M059J (cell line): ENCODE measurements at places on chromosomes 2 and 18.

DNA sequence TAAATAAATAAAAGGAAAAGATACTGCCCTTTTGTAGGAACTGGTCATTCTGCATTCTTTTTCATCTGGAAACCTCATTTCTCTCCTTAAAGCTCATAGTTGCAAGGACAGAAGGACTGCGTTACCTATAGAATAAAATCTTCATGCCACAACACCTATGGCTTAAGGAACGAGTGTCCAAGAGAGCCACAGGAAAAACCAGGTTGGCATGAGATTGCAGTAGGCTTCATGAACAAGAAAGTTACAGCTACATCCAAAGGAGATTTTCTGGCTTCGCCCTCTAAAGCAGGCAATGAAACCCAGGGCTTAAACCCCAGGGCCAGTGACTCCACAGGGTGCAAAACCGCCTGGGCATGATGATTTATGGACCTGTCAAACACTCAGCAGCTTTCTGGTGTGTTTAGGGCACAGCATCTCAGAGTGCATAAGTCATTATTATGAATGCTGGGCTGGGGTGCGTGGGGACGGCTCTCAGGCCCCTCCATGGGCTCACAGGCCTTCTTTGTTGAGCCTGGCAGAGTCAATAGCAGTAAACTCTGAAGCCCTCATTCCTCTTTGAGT lies 30.7 kb upstream of the PIEZO2 start:
- DNase-seq = peak; percentile 56

DNA sequence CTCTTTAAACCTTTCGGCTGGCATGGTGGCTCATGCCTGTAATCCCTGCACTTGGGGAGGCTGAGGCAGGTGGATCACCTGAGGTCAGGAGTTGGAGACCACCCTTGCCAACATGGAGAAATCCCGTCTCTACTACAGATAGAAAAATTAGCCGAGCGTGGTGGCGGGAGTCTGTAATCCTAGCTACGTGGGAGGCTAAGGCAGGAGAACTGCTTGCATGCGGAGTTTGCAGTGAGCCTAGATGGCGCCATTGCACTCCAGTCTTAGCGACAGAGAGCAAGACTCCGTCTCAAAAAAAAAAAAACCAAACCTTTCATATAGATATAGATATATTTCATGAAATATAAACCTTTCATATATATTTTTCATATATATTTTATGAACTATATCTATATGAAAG lies 864.7 kb downstream of the TRIB2 start:
- no peak for DNase-seq

DNA sequence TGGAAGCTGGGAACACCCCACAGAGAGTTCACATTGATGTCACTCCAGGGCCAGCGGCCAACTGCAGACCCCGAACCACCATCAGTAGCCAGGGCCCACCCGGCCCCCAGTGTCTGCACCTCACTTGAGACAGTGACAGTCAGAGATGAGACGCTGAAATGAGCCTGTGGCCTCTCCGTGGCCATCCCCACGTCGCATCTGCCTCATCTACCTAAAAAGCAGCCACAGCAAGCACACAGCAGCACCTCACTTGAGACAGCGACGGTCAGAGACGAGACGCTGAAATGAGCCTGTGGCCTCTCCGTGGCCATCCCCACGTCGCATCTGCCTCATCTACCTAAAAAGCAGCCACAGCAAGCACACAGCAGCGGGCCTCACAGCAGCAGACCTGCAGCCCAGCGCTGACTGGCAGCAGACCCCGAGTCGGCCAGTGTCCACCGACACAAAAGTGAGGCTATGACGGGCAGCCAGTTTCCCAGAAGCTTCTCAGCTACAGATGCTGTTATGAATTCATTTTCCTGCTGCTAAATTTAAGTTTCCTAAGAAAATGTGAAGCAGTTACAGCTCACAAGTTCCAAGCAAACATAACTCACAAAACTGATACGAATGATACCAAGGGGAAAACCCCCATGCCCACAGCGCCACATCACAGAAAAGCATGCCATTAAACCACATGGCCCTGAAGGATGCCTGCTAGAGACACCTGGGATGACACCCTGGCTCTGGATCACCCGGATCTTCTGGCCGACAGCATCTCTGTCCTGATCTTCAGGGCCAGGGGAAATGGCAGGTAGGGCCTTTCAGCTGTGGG lies 27.7 kb downstream of the SNORC start:
- DNase-seq = no peak

DNA sequence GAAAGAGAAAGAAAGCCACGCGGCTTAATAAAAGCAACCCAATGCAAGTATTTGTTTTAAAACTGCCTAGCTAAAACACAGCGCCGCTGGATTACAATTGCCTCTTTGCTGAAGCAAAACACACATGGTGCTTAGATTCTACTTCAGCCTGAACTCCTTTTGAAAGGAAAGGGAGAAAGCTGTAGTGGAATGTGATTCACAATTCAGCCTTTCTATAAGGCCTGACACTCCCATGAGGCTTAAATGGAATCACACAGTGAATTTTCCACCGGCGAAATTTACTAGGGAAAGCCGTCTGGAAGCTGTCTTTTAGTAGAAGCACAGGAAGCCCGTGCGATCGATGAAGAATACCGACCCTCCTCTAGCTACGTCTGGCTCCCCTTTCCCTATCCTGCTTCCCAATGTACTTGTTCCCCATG lies 348.0 kb downstream of the DLGAP1 start:
- DNase-seq = no peak

GRCh38 chr2:127199223-127199622 lies 20.9 kb downstream of the CYP27C1 start:
- DNase-seq = no peak

DNA sequence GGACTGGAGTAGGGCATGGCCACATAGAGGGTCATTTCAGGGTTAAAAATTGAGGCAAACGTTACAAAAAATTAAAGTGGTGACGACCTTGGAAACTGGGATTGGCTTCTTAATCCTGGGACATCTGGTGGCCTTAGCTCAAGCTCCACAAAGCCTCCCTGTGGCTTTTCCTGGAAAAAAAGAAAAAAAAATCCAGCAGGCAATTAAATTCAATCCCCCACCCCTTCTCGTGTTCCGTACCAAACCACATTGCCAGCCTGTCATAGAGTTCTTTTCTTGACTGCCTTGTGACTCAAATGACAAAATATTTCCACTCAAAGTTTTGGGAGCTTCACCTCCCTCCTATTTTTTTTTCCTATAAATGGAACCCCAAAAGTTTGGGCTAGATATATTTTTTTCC lies 195.6 kb downstream of the HRH4 start:
- DNase-seq = peak; percentile 65

DNA sequence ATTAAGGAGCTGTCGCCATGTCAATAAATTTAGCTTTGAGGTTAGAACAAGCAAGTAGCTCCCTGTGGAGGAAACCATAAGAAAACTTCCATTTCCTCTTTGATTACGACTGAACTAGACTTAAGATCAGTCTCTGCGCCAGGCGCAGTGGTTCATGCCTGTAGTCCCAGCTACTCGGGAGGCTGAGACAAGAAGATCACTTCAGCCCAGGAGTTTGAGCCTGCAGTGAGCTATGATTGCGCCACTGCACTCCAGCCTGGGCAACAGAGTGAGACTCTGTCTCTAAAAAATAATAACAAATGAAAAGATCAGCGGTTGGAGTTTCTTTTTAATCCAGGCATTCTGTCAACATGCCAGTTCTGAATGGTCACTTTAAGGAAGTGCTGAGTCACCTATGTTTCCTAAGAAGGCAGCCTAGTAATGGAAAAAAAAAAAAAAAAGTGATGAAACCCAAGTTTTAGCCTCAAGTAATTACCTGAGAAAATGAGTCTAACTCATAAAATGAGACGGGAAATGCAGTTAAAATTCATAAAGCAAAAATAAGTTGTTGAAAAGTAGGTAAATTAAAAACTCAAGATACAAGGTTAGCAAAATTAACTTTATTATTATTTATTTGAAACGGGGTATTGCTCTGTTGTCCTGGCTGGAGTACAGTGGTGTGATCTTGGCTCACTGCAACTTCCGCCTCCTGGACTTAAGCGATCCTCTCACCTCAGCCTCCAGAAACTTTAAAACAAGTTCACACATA lies 10.2 kb downstream of the C18orf32 start:
- peak; percentile 91 for DNase-seq

DNA sequence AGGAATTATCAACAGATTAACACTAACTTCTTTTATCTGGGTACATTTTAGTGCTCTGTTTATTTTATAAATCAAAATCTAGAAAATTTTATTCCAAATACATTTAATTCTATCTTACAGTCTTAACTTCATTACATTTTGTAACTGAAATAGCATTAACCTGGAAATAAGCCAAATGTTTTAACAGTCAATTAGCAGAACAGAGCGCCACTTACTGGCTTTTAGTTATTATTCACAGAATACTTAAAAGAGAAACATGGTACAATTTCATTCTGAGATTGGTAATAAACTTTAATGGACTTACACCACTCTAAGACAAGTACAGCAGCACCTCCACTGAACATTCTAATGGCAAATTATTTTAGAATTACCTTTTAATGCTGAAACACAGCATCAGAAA lies 38.6 kb downstream of the SS18 start:
- DNase-seq = no peak

DNA sequence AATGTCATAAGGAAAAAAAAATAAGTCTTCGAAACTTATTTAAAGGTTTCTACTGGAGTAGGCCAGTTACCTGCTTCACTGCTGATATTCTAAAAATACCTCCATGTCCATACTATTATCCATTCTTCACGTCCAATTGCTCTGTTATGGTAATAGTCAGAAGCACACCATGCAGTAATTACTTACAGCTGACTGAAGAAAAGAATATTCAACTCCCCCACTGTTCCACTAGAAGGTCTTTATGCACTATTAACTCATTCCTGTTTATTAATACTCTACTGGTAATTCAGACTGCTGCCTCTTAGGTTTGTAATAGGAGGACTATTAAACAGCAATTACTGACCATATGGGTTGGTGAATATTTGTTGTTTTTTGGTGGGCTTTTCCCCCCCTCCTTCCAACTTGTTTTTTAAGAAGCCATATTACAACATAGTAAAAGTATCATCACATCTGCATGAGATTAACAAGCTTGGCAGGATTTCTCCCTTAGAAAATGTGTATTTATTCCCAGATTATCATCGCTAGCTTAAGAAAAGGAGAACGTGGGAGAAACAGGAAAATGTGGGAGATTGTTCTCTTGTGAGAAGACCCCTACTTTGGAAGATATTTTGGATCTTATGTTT lies 806.4 kb upstream of the FANCL start:
- DNase-seq = no peak

DNA sequence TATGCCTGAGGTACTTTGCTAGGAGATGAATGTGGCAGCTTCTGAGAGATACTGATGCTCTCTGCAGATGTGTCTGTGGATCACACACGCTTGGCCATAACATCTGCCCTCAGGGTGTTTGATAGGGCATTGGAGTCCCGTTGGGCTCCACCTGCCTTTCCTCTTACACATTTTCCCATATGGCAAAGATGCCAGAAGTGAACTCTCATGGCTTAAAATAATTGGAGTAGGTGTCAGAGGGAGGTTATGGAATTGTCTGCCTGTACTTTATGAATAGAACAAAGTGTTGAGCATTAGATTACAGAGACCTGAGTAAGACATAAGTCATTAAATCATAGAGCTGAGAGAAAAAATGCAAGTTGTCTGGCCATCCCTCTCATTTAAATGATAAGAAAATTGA lies 75.3 kb upstream of the PNPT1 start:
- DNase-seq = no peak

- DNase-seq = peak; percentile 90
These were observed 19.4 kb downstream of the COL4A3 start for GRCh38 chr2:227183657-227184367.

- DNase-seq = peak; percentile 88
These were observed 5.7 kb downstream of the PTMA start for GRCh38 chr2:231713730-231714638.

DNA sequence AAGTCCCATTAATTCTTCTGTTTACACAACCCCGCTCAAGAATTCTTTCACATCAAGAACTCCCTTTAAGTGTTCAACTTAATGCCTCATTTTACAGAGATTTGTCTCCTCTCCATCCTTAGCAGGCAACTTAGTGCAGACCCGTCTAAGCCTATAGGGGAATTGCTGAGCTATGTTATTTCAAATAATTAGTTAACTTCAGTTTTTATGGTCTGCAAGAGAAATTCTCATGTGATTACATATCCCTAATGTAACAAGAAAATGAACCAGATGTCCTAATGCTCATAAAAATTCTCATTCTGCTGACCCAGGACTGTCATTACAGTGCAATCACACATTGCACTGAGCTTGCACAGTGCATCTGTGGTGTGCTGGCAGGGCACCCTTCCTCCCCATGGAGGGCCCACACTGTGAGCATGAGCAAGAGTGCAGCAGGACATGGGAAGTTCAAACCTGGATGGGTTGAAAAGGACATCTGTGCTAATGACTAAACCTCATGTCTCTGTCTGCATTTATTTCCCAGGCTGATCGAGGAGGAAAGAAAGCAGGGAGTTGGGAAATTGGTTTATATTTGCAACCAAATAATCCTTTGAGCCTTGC lies 97.1 kb downstream of the COL5A2 start:
- no peak for DNase-seq

- no peak for DNase-seq
These were observed 81.0 kb upstream of the STK39 start for GRCh38 chr2:168328421-168328820.

GRCh38 chr18:58565021-58565420 lies 63.9 kb downstream of the ALPK2 start:
- no peak for DNase-seq

DNA sequence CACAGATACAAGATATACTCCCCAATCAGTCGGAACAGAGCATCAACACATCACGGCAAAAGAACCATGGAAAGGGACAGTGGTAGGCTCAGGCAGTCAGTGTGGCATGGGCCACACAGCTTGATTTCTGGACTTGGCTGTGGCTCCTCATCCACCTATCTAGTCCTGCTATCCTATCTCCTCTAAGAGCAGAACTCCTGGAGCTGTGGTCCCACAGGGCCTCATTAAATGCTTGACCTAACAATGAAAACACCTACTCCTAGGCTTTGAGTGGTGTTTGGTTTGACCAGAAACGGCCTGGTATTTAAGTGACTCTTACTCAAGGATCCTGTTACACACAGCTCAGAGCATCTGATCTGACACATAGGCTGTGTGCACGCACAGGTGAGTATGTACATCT lies 33.6 kb upstream of the SMAD2 start:
- DNase-seq = no peak

DNA sequence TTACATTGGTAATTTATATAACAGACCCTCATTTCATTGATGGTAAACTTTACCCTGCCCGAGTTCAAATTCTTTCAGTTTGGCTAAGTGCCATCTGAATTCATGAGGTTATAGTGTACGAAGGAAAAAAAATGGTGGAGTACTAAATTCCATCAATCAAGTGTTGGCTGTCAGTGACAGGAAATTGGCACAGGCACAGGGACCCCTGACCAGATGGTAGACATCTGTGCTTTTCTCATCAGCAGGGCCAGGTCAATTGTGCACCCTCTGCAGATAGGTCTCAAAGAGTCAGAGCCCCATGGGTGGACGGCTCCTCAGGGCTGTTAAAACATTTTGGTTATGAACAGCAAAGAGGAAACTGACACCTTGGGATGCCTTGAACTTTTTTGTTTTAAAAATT lies 439.2 kb downstream of the SETBP1 start:
- no peak for DNase-seq

- DNase-seq = no peak
These were observed 942.6 kb downstream of the SUCLG1 start for GRCh38 chr2:83516503-83516902.

GRCh38 chr2:25098056-25098455 lies 56.2 kb downstream of the EFR3B start:
- DNase-seq = no peak

GRCh38 chr2:147888680-147889079 lies 43.9 kb downstream of the ACVR2A start:
- DNase-seq = no peak

- DNase-seq = no peak
These were observed 540.9 kb downstream of the RNF144A start for GRCh38 chr2:7458066-7458465.

GRCh38 chr2:5036256-5036655 lies 655.9 kb upstream of the SOX11 start:
- no peak for DNase-seq
